ENCODE measurements at places on chromosomes 5 and 9.

- no peak for DNase-seq
These were observed 62.5 kb upstream of the PTPN3 start for GRCh38 chr9:109560470-109561132.

DNA sequence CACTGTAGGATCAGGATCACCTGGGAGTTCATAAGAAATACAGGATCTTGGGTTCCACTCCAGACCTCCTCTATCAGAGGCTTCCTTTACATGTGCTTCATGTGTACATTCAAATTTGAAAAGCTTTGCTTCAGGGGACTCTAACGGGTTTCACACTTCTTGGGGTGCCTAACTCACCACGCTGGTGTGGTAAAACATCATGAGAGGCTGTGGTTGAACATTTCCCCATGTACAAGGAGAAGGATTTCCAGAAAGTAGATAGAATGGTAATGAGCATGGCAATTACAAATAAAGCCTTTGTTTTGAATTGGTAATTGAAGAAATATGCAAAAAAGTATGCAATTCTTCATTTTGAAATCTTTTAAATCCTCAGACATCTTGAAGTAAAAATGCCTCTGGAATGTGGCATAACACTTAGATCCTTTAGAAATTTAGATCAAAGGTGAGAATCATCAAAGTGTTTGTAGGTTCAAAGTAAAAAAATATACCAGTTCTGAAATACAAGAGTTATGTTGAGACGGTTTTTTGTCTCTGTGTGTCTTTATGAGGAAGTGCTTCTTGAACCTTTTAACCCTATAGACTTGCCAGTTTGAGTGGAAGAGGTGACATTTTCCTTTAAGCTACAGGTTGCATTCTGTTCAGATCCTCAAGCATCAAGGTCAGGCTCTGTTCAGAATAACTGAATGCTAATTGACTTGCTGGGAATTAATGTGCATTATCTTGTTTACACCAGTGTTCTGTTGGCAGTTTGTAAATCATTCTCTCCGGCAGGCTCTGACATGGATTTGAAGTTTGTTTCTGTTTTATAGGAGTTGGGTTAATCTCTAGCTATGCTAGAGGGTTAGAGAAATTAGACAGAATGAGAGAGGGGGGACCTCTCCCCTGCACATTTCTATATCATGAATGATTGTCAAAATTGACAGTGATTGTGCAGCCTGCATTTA, 415.3 kb downstream of the MAN2A1 start:
- DNase-seq: no peak

- no peak for DNase-seq
These were observed 366.0 kb downstream of the BRINP1 start for GRCh38 chr9:119003201-119003611.

- no peak for DNase-seq
These were observed 78.8 kb downstream of the GPR21 start for GRCh38 chr9:123112015-123112975.

- DNase-seq: no peak
These were observed 174.0 kb upstream of the IL12B start for GRCh38 chr5:159504106-159504856.

DNA sequence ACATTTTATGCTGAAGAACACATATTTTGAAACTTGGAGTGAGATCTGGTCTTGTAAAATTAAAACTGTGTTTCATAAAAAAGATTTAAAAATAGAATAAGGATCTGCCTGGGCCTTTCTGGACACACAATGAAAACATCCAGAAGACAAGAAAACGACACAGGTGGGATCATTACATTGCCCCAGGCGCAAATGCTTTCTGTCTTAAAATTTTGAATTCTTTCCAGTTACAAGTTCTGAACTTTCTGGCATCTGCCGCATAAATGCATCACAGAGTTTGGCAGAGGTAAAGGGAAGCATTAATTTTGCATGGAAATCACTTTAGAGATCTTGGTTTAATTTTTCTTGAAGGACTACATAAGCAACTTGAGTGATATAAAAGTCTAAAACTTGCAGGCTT, 219.6 kb downstream of the WDR70 start:
- DNase-seq: no peak

GRCh38 chr9:30775236-30775635, 1609.2 kb upstream of the ACO1 start:
- no peak for DNase-seq

DNA sequence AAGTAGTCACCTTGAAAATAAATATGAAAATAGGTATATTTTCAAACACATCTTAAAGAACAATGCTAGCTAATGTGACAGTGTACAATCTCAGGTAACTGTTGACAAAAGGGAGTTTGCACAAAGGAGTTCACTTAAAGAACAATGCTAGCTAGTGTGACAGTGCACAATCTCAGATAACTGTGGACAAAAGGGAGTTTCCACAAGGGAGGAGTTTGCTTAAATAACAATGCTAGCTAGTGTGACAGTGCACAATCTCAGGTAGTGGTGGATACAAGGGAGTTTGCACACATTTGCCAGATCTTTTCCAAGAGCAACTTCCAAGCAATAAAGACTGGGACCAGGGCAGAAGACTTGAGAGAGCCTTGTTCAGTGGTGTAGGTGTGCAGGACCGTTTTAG, 442.9 kb upstream of the FTMT start:
- no peak for DNase-seq

DNA sequence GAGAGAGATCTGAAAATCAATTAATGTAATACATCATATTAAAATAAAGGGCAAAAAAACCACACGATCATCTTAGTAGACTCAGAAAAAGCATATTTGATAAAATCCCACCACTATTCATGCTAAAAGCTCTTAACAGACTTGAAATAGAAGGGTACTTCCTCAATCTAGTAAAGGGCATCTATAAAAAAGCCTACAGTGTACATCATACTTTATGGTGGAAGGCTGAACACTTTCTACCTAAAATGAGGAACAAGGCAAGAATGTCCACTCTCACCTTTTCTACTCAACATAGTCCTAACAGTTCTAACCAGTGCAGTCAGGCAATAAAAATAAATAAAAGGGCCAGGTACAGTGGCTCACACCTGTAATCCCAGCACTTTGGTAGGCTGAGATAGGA, 38.9 kb downstream of the POLK start:
- DNase-seq: no peak

- DNase-seq: no peak
These were observed 7.8 kb upstream of the DELE1 start for GRCh38 chr5:141915881-141916336.

DNA sequence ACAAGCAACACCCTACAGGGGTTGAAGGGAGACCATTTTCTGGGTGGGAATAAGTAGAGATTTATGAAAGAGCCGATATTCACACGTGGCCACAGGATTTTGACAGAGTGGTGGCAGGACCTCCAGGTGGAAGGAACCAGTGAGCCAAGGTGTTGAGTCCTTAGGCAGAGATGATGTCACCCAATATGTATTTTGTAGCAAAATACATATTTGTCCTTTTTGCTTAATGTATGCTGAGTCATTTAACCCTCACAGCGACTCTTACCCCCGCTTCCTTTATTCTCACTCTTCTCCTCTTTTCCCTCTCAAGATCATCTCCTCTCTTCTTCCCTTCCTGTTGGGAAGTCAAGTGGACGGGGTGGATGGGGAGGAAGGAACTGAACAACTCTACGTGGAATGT, 215.7 kb upstream of the S1PR3 start:
- DNase-seq: no peak

DNA sequence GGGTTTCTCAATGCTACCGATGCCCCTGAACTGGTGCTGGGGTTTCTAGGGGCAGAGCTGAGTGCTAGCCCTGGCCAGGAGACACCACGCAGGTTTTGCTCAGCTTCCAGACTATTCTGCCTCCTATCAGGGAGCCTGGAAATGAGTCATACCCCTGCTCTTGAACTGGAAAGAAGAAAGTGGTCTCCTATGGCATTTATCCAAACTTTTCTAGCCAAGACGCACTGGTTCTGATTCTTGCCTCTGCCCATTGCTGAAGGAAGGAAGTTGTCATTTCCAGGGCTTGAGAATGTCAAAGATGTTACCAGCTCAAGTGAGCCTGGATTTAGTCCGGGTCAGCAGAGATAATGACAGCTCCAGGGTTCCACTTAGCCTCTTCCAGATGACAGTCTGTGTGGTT, 561.9 kb downstream of the CDK5RAP2 start:
- DNase-seq: no peak

GRCh38 chr5:7897014-7897600, 28.2 kb downstream of the MTRR start:
- DNase-seq: no peak

DNA sequence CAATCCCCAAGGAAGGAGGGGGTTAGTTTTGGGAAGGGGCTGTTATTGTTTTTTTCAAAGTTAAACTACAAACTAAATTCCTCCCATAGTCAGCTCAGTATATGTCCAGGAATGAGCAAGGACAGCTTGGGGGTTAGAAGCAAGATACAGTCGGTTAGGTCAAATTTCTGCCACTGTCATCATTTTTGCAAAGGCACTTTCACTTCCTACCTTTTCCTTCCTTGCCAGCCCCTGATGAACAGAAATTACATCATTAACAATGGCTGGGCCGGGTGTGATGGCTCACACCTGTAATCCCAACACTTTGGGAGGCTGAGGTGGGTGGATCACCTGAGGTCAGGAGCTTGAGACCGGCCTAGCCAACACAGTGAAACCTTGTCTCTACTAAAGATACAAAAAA, 51.5 kb upstream of the HRH2 start:
- DNase-seq: no peak

- no peak for DNase-seq
These were observed 3.6 kb upstream of the CTXN3 start for GRCh38 chr5:127645300-127645726.

Data from activated effector memory CD4-positive, alpha-beta T cell treated with Interleukin-2 at 50 U/mL for 16 hours (primary cell).